ENCODE measurements at places on chromosomes 6 and 20.
A peak's percentile ranks its signal among the peaks of the same experiment; 100 is the strongest.

DNA sequence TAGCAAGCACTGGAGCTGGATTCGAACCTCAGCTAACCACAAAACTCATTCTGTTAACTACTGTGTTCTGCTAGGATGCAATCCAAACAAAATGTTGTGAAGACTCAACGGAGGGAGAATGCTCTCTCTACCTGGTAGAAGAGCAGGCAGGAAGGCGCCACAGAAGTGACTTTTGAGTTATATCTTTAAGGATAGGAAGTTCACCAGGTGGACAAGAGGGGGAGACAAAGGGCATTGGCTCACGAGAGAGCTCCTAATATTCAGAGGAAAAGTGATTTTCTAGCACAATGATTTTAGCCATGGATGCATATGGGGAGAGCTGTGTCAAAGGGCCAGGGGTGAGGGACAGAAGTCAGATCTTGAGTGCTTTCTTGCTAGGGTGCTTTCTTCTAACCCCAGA lies 108.4 kb upstream of the MAFB start:
- no peak overlapping the region for H3K4me3 ChIP-seq
- H3K4me1 ChIP-seq = no peaks in the 10 kb centered on the region
- no peak overlapping the region for H3K27ac ChIP-seq

DNA sequence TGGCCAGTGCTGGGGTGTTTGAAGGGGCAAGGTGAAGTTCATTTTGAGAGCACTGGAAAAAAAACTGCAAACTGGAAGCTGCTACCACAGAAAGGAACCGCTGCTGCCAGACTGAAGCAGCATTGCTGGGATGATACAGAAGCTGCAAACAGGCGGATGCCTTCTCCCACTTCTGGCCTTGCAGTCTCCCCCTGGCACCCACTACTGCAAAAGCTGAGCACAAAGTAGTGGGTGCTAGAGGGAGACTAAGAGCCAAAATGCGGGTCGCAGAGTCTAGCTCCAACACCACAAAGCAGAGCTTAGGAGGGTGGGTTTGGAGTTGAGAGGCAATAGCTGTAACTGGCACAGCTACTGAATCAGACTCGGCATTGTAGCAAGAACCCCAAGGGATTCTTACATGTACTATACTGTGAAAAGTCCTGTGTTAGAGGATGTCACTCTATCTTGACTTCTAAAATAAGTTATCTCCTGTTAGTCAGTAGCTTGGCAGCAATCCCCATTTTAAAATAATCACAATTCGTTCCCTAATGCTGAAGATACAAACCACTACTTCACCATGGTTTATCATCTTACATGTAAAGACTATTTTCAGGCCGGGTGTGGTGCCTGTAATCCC lies 44.0 kb upstream of the COL21A1 start:
- no peak overlapping the region for H3K27ac ChIP-seq
- H3K4me3 ChIP-seq = no peak overlapping the region
- H3K4me1 ChIP-seq = no peaks in the 10 kb centered on the region
- no peaks in the 10 kb centered on the region for H3K36me3 ChIP-seq

- peaks cover 36% of the 10 kb centered on the region for H3K4me1 ChIP-seq
- peak overlapping the region; percentile 85 for H3K4me3 ChIP-seq
- H3K27ac ChIP-seq = peak overlapping the region; percentile 90
- H3K36me3 ChIP-seq = peaks cover 22% of the 10 kb centered on the region
Measured at GRCh38 chr20:58893355-58894120, 41.0 kb downstream of the GNAS start.

- H3K36me3 ChIP-seq = no peaks in the 10 kb centered on the region
- H3K27me3 ChIP-seq = no peaks in the 10 kb centered on the region
- no peak overlapping the region for H3K27ac ChIP-seq
- DNase-seq = no peak
- no peak overlapping the region for H3K4me3 ChIP-seq
Measured at GRCh38 chr6:151063842-151064647, 175.7 kb upstream of the AKAP12 start.

DNA sequence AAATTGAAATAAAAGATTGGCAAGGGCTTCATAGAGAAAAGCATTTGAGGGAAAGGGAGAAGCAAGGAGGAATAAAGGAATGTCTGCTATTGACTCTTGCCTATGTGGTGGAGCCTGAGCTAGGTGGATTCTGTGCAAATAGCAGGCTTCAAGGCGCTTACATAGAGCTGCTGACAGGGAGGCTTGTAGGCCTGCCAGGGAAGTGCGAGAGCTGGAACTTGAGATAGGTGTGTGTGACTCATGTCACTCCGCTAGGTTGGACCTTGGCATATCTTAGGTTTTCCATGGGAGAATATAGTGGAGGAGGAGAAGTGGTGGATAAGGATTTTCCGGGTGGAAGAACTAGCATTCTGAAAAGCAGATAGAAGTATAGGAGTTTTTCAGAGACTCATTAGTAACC lies 14.0 kb downstream of the SNRNP48 start:
- no peak overlapping the region for H3K27ac ChIP-seq
- peaks cover 85% of the 10 kb centered on the region for H3K36me3 ChIP-seq
- H3K27me3 ChIP-seq = no peaks in the 10 kb centered on the region

DNA sequence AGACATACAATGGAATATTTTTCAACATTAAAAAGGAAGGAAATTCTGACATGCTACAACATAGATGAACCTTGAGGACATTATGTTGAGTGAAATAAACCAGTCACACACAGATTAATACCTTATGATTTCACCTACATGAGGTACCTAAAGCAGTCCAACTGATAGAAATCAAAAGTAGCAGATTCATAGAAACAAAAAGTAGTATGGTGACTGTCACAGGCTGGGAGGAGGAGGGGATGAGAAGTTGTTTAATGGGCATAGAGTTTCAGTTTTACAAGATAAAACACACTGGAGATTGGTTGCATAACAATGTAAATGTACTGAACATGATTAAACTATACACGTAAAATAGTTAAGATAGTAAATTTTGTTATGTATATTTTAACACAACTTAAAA lies 48.5 kb upstream of the OLIG3 start:
- H3K36me3 ChIP-seq = no peaks in the 10 kb centered on the region
- no peak overlapping the region for H3K4me3 ChIP-seq
- peak; percentile 62 for DNase-seq
- H3K27ac ChIP-seq = no peak overlapping the region
- peaks cover 6% of the 10 kb centered on the region for H3K27me3 ChIP-seq
- H3K4me1 ChIP-seq = no peaks in the 10 kb centered on the region

DNA sequence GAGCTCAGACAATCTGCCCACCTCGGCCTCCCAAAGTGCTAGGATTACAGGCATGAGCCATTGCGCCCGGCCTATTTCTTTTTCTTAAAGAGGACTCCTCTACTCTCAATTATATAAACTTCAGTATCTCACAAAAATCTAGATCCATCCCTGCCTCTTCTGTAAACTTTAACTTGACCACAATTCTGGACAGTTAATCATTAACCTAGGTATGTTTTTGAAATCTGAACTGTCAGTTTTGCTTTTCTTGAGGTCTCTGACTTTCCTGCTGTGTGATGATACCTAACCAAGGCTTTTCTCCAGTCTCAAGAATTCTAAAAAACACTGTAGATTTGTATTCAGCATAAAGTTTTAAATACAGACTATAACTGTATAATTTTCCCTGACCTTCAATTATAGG lies 388.2 kb upstream of the SYNCRIP start:
- no peak overlapping the region for H3K4me3 ChIP-seq
- DNase-seq = no peak
- no peaks in the 10 kb centered on the region for H3K4me1 ChIP-seq
- H3K36me3 ChIP-seq = no peaks in the 10 kb centered on the region
- no peaks in the 10 kb centered on the region for H3K27me3 ChIP-seq

DNA sequence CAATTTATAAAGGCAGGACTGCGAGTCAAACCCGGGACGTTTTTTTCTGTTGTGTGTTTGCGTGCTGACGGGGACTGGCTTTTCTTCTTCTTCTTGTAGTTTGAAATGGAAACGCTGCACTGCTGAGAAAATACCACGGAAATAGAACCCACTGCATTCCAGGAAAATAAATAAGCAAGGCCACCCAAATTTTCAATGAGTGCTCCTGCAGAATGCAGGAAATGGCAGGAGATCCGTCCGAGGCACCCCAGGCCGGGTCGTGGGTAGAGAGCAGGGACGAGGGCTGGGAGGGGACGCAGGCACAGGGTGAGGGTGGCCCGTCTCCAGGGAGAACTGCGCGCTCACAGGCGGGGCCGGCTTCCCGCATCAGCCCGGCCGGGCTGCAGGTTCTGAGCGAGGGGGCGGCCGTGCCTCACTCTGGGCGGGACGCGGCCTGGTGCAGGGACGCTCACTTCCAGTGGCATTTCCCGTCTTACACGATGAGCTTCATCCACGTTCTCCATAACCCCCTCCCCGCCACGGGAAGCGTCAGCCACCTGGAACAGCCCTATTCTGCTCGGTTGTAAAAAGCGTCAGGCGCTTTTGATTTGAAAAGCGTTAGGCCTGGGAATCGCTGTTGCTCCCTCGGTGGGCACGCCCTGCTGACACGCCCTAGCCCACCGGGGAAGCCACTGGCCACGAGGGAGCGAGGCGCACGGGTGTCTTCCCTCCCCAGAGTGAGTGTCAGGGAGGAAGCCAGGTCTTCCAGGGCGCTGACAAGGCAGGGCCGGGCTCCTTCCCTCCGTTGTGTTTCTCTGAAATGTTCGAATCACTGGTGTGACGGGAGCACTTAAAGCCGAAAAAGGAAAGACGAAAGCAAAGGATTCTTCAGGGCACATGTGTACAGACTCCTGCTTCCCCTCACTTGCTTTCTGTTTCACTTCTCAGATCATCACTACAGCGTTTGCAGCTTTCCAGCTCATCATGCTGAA lies 17.9 kb upstream of the EXOC2 start:
- H3K36me3 ChIP-seq = no peaks in the 10 kb centered on the region
- no peaks in the 10 kb centered on the region for H3K27me3 ChIP-seq
- H3K4me1 ChIP-seq = peaks cover 15% of the 10 kb centered on the region
- peak overlapping the region; percentile 95 for H3K4me3 ChIP-seq
- DNase-seq = peak; percentile 63

- no peak for DNase-seq
- H3K4me1 ChIP-seq = no peaks in the 10 kb centered on the region
- H3K27ac ChIP-seq = no peak overlapping the region
- H3K36me3 ChIP-seq = no peaks in the 10 kb centered on the region
- H3K4me3 ChIP-seq = no peak overlapping the region
- peaks cover 4% of the 10 kb centered on the region for H3K27me3 ChIP-seq
Measured at GRCh38 chr6:2514965-2515543, 235.7 kb downstream of the MYLK4 start.

GRCh38 chr6:1287103-1287591 lies 24.8 kb upstream of the FOXQ1 start:
- no peak for DNase-seq
- no peak overlapping the region for H3K4me3 ChIP-seq
- H3K27me3 ChIP-seq = no peaks in the 10 kb centered on the region

GRCh38 chr20:19741924-19742323 lies 16.1 kb upstream of the RIN2 start:
- H3K4me3 ChIP-seq = no peak overlapping the region
- no peaks in the 10 kb centered on the region for H3K4me1 ChIP-seq
- no peak overlapping the region for H3K27ac ChIP-seq
- H3K27me3 ChIP-seq = no peaks in the 10 kb centered on the region

GRCh38 chr20:13485576-13485975 lies 153.2 kb downstream of the TASP1 start:
- H3K4me1 ChIP-seq = no peaks in the 10 kb centered on the region
- H3K27ac ChIP-seq = no peak overlapping the region
- no peak overlapping the region for H3K4me3 ChIP-seq
- peaks cover 17% of the 10 kb centered on the region for H3K36me3 ChIP-seq

GRCh38 chr6:149905371-149905910 lies 7.5 kb upstream of the RAET1E start:
- H3K4me1 ChIP-seq = no peaks in the 10 kb centered on the region
- H3K27me3 ChIP-seq = peaks cover 3% of the 10 kb centered on the region
- H3K4me3 ChIP-seq = no peak overlapping the region
- H3K27ac ChIP-seq = no peak overlapping the region
- no peak for DNase-seq
- no peaks in the 10 kb centered on the region for H3K36me3 ChIP-seq

DNA sequence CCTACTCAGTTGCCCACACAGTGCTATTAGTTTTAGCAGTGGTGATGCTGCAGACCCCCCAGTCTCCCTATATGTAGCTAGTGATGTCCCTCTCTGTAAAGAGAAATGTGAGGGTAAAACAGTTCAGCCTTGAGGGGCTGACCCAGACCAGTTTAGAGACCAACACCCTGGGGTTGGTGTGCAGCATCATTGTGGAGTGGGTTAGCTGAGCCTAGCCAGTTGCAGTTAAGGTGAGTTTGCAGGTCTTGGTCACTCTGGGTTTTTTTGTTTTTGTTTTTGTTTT lies 401 bp upstream of the B3GALT4 start:
- H3K27me3 ChIP-seq = no peaks in the 10 kb centered on the region
- peak overlapping the region; percentile 87 for H3K27ac ChIP-seq
- peak overlapping the region; percentile 79 for H3K4me3 ChIP-seq
- peaks cover 78% of the 10 kb centered on the region for H3K4me1 ChIP-seq
- H3K36me3 ChIP-seq = peaks cover 39% of the 10 kb centered on the region
- no peak for DNase-seq

GRCh38 chr20:41649489-41649888 lies 31.3 kb upstream of the CHD6 start:
- H3K4me1 ChIP-seq = no peaks in the 10 kb centered on the region
- H3K27me3 ChIP-seq = peaks cover 9% of the 10 kb centered on the region
- H3K27ac ChIP-seq = no peak overlapping the region
- no peak for DNase-seq
- no peaks in the 10 kb centered on the region for H3K36me3 ChIP-seq

GRCh38 chr20:62080249-62080990 lies 14.7 kb upstream of the TAF4 start:
- no peak overlapping the region for H3K27ac ChIP-seq
- H3K27me3 ChIP-seq = no peaks in the 10 kb centered on the region
- DNase-seq = no peak
- H3K4me3 ChIP-seq = no peak overlapping the region
- no peaks in the 10 kb centered on the region for H3K36me3 ChIP-seq

GRCh38 chr6:18501663-18502013 lies 114.5 kb downstream of the RNF144B start:
- H3K4me1 ChIP-seq = no peaks in the 10 kb centered on the region
- H3K27me3 ChIP-seq = peaks cover 8% of the 10 kb centered on the region
- DNase-seq = no peak
- H3K4me3 ChIP-seq = no peak overlapping the region
- no peaks in the 10 kb centered on the region for H3K36me3 ChIP-seq
- H3K27ac ChIP-seq = no peak overlapping the region

DNA sequence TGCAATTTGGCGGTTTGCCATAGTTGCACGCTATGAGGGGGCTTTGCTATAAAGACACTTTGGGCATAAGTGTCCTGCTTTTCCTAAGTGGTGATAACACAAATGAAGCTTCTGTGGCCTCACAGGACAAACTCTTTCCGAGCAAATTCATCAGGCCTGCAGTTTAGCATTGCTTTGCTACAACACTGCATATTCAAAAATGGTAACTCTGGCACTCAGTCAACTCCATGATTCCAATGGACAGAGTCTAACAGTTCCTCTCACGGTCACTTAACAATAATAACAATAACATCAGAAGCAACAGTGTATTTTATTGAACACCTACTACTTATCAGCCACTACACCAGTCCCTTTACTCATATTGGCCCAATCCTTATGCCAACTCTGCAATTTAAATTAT lies 222.5 kb downstream of the FRK start:
- H3K4me3 ChIP-seq = no peak overlapping the region
- H3K27me3 ChIP-seq = no peaks in the 10 kb centered on the region
- H3K4me1 ChIP-seq = no peaks in the 10 kb centered on the region
- H3K27ac ChIP-seq = no peak overlapping the region
- H3K36me3 ChIP-seq = no peaks in the 10 kb centered on the region
- no peak for DNase-seq

- H3K4me1 ChIP-seq = no peaks in the 10 kb centered on the region
- peaks cover 4% of the 10 kb centered on the region for H3K27me3 ChIP-seq
- H3K36me3 ChIP-seq = no peaks in the 10 kb centered on the region
- no peak overlapping the region for H3K4me3 ChIP-seq
- no peak overlapping the region for H3K27ac ChIP-seq
Measured at GRCh38 chr6:116016846-116017545, 43.7 kb downstream of the FRK start.

Measured in CD4-positive, CD25-positive, alpha-beta regulatory T cell (primary cell).